ENCODE measurements at places on chromosomes 5 and 9.

GRCh38 chr9:137000177-137000930 is 4.0 kb upstream of the CLIC3 start:
- DNase-seq = no peak

DNA sequence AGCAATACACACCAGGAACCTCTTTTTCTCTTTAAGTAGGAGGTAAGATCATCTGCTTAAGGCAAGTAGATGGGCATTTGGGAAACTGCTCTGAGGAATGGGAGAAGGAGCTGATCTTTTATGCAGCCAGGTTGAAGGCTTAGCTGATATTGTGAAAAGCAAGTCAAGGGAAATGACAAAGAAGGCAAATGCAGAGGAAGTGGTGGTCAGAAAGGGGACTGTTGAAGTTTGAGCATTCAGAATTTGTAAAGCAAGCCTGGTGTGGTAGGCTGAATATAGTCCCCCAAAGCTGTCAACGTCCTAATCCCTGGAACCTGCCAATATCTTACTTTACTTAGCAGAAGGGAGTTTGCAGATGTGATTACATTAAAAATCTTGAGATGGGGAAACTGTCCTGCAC is 128.9 kb downstream of the ADAMTS12 start:
- DNase-seq = no peak

DNA sequence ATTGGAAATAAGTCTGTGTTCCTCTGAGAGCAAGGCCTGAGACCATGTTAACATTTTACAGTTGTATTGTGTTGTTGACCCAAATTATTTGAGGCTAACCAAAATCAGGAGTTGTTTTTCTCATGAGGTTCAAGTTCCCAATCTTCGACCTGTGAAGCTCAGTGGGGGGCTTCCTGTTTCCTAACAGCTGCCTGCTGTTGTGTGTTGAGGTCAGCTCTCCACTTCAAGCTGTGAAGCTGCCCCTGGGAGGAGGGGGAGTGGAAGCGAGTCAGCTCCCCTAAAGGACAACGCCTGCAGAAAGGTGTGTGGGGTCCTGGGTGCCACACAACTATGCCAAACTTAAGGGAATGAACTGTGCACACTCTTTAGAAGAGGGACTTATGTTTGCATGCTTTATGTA is 295.5 kb downstream of the IRX1 start:
- no peak for DNase-seq

- DNase-seq = peak; percentile 7
These were observed 321.8 kb upstream of the ADCY2 start for GRCh38 chr5:7074176-7074575.

- no peak for DNase-seq
These were observed 107.9 kb downstream of the INVS start for GRCh38 chr9:100206899-100207298.

GRCh38 chr9:36842560-36843530 is 191.2 kb downstream of the PAX5 start:
- peak; percentile 46 for DNase-seq

GRCh38 chr9:135976531-135976930 is 15.4 kb upstream of the UBAC1 start:
- DNase-seq = no peak

GRCh38 chr5:178338750-178339144 is 106.1 kb upstream of the PHYKPL start:
- no peak for DNase-seq

DNA sequence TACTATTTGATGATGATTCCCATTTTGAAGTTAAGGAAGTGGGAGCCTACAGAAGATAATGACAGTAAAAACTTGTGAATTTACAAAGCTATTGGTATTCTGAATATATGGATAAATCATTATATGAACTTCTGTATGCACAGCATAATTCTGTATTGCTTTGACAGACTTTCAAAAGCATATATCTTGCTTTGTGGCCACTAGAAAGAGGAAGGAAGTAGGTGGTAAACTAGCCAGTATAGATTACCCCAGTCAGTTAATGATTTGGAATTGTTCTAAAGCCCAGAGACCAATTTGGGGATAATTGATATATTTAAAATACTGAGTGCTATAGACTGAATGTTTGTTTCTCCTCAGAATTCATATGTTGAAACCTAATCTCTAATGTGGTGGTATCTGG is 53.0 kb downstream of the NR2F1 start:
- DNase-seq = no peak

Measured in SK-N-SH (cell line).